Activated T-cell treated with anti-CD3 and anti-CD28 coated beads, Interleukin-2, amount 50 U/mL, for 4 hours (primary cell): ENCODE measurements at places on chromosomes 12 and 14.

- peak; percentile 86 for DNase-seq
Observed at GRCh38 chr14:22536853-22537338, 52.1 kb downstream of the DAD1 start.

- no peak for DNase-seq
Observed at GRCh38 chr12:25376407-25376806, 125.7 kb upstream of the KRAS start.

GRCh38 chr12:45587877-45588533 lies 141.5 kb upstream of the ARID2 start:
- DNase-seq = no peak

- DNase-seq = peak; percentile 33
Observed at GRCh38 chr14:58637040-58637390, 747 bp upstream of the DACT1 start.

DNA sequence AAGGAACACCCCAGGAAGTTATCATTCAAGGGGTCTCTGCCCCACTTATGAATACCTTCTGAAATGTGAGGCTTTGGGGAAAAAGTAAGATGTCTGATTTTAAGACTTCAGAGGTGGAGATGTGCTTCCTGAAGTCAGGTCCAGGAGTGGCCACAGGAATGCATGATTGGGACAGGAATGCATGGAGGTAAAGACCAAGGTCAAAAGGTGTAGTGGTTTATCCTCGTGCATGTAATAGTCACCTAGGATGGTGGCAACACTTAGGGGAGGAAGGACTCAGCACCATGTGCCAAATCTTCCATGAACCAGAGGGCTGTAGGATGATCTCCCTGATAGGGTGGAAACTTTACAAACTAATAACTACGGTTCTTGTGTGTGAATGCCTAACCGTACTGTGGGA lies 217.3 kb downstream of the C12orf75 start:
- DNase-seq = no peak

- no peak for DNase-seq
Observed at GRCh38 chr14:67567654-67568053, 32.4 kb downstream of the PIGH start.

DNA sequence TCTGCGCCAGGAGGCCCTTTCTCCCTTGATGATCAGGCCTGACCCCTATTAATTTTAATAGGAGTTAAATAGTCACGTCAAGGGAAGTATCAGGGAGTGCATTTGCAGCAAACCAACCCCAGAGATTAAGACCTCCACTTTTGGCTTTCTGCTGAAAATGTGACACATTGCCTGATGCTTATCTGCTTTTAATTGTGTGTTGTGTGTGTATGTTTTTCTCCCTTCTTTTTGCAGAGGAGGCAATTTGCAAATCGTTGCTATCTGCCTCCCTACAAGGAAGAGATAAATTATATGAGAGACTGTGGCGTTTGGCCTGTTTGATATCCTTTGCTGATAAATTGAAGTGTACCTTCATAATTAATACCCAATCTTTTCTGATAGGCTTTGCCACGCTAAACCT lies 822.9 kb downstream of the VRK1 start:
- no peak for DNase-seq

DNA sequence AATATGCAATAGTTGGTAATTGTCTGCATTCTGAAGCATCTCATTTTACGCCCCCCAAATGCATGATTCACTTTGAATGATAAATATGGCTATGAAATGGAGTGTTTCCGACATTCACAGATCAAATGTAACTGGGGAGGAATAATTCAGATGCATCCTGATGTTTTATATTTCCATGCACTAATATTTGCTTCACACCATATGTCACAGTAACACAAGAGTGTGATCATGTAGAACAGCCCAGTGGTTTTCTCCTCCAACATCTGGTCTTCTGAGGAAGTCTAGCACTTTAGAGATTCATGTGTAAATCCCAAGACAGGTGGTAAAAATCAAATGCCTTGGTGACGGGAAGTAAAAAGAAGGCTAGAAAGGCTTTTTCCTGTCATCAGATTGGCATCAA lies 273.1 kb downstream of the DIO2 start:
- no peak for DNase-seq

- DNase-seq = no peak
Observed at GRCh38 chr14:55026441-55026792, 482 bp downstream of the WDHD1 start.

GRCh38 chr14:71474301-71475265 lies 457.6 kb upstream of the RGS6 start:
- DNase-seq = no peak

- no peak for DNase-seq
Observed at GRCh38 chr14:58739674-58740073, 101.9 kb downstream of the DACT1 start.

DNA sequence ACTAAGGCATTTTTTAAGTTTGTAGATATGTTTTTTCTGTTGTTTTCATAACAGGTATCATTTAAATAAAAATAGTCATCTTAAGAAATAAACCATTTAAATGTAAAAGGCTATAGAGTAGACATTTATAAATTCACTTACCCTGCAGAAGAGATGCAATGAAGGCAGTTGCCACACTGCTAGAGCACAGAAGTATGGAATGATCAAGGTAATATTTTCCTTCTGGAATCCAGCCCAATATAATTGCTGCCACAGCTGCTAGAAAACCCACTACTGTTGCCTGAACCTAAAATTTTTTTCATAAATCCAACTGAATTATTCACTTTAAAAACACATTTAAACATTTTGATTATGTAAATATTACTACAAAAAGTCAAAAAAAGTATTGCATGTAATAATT lies 69.2 kb downstream of the SLC41A2 start:
- no peak for DNase-seq

DNA sequence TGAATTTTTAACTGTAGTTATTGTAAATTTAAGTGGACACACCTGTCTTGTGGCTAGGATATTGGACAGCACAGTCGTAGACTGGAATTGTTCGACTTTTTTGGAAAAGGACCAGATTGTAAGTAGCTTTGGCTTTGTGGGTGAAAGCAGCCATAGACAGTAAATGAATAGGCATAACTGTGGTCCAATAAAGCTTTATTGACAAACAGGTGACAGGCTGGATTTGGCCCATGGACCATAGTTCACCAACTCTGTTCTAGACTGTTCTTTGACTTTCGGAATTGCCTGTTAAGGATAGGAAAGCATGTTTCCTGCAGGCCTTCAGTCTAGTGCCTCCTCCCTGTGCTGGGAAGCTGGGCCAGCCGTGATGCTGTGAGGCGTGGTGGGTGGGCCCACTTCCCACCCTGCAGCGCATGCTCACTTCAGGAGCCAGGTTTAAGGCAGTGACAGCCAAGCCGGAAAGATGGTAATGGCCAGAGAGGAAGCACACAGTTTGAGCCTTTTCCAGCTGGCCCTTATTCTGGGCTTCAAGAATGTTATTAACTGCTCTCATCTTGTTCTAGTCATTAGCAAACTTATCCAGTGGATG lies 51.8 kb downstream of the PPP2R5C start:
- DNase-seq = no peak

- DNase-seq = peak; percentile 47
Observed at GRCh38 chr14:50060871-50061663, 55.3 kb downstream of the VCPKMT start.

GRCh38 chr14:38199739-38200138 lies 8.0 kb upstream of the SSTR1 start:
- DNase-seq = no peak

DNA sequence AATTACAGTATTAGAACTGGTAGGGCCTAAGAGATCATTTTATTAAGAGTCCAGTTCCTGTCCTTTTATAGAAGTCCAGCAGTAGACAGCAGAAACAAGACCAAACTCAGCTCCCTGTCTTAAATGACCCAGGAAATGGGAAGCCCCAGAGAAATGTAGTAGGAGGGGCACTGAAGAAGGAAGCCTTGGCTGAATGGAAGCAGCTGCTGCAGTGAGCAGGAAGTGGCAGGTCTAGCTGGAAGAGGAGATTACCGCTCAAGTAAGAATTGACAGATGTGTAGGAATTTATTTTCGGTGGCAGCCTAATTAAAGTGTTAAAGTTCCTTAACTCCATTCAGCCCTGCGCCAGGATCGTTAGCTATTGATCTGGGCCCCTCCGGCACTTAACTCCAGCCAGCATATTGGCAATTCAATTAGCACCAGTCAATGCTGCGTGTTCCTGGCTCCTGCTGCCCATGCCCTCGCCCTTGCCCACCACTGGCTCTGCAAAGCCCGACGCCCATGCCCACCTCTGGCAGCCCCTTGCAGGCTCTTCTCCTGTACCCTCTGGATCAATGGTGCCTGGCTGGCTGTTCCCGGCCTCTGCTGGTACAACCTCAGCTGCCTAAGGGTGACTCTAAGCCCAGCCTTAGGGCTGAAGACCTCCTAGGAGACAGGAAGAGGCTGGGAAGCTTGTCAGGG lies 21.1 kb downstream of the ZFHX2 start:
- no peak for DNase-seq

DNA sequence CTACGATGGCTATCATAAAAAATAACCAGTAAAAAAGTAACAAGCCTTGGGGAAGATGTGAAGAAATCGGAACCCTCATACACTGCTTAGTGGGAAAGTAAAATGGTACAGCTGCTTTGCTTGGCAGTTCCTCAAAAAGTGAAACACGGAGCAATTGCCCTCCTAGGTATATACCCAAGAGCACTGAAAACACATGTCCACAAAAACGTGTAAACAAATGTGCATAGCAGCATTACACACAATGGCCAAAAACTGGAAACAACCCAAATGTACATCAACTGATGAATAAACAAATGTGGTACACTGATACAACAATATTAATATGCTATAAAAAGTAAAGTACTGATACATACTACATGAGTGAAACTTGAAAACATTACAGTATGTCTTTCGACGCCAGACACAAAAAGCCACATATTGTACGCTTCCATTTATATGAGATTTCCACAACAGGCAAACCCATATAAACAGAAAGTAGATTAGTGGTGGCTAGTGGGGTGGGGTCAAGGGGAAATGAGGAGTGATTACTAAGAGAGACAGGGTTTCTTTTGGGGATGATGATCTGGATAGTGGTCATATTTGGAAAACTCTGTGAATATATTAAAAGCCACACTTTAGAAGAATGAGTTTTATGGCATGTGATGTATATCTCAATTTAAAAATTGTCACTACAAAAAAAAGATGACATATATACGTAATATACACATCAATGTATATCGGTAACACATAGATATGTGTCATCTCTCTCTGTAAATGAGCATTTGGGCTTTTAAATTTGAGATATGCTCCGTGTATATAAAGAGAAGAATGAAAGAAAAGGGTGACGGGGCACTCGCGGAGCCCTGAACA lies 996 bp downstream of the SLC41A2 start:
- no peak for DNase-seq

- DNase-seq = no peak
Observed at GRCh38 chr14:65803885-65804284, 391.4 kb downstream of the FUT8 start.

- DNase-seq = no peak
Observed at GRCh38 chr14:21109377-21110138, 8.7 kb downstream of the TMEM253 start.

DNA sequence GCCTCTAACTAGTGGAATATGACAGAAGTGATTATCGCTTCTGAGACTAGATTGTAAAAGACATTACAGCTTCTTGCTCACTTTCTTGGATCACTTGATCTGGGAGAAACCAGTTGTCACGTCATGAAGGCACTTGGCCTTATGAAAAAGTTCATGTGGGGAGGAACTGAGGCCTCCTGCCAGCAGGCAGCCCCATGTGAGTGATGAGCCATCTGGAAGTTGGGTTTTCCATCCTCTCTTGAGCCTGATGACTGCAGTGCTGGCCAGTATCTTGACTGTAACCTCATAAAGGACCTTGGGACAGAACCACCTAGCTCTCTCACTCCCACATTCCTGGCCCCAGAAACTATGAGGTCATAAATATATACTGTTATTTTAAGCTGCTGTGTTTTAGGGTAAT lies 28.0 kb downstream of the TTLL5 start:
- no peak for DNase-seq

- no peak for DNase-seq
Observed at GRCh38 chr12:113039911-113040445, 16.6 kb upstream of the DTX1 start.

DNA sequence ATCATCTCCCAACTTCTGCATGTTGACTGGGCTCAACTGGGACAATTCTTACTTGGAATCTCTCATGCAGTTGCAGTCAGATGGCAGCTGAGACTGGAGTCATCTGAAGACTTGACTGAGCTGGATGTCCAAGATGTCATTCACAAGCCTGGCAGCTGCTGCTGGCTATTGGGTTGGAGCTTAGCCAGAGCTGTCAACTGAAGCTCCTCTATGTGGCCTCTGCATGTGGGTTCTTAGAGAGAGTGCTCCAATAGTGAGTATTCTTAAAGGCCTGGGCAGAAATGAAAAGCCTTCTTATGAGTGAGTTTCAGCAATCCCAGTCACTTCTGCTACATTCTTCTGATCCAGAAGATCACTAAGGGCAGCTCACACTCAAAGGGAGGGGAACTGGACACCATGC lies 440.9 kb downstream of the LRIG3 start:
- no peak for DNase-seq

DNA sequence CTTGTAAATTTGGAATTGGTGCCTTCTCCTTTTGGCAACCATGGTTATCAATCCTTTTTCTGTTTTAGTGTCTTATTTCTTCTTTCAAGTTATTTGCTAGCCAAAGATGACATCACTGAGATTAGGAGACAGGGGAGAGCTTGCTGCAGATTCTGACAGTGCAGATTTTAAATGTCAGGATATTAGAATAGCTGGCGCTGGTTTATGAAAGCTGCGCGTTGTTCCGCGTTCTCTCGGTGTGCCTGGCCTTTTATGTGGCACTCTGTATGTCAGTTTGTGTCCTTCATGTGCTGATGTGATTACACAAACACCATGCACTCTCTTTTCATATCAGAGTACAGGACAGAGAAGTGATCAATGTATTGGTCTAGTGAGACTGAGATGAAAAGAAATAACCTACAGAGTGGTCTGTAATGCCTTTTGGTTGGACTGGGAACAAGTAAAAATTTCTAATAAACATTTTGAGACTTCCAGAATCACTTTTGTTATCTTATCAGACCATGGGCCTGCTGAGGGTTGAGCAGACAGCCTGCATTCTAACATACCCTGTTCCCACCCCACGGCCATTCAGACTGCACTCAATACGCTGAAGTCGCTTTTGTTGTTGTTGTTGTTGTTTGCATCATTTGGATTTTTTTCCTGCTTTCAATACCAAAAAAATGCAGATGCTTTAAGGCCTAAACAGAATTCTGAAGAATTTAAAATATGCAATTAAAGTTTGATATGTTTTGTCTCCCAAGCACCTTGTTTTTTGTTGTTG lies 49.7 kb upstream of the TRAF3 start:
- DNase-seq = no peak

GRCh38 chr12:6953442-6954315 lies 2.5 kb downstream of the PTPN6 start:
- DNase-seq = peak; percentile 77
